ENCODE measurements at places on chromosomes 6 and 20.
A peak's percentile ranks its signal among the peaks of the same experiment; 100 is the strongest.

DNA sequence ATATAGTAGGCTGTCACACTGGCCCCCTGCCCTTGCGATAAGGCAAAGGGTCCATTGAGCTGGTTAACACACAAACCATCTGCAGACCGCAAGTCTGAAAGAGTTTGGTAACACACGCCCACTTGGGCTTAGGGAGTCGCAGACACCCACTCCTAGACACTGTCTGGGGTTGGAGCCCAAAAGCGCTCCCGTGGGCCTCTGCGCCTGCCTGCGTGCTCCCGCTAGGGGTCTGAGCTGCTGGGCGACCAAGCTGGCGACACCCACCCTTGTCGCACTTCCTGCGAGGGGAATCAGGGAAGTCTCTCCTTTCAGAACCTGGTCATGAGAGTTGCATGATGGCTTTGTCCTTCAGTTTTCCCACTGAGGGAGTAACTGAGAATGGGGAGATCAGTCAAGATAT lies 653.0 kb downstream of the HTR1B start:
- no peak for DNase-seq

DNA sequence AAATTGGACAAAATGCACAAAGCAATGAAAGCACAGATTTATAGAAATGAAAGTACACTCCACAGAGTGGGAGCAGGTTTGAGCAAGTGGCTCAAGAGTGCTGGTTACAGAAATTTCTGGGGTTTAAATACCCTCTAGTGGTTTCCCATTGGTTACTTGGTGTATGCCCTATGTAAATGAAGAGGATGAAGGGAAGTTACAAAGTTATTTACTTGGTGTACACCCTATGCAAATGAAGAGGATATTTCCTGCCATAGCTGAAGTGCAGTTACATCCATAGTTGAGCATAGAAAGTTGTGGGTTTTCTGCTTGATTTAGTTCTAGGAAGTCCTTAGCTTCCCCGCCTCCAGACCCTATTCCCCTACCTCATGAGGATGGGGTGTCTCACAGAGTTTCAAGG lies 22.7 kb downstream of the BCAS1 start:
- DNase-seq: no peak

DNA sequence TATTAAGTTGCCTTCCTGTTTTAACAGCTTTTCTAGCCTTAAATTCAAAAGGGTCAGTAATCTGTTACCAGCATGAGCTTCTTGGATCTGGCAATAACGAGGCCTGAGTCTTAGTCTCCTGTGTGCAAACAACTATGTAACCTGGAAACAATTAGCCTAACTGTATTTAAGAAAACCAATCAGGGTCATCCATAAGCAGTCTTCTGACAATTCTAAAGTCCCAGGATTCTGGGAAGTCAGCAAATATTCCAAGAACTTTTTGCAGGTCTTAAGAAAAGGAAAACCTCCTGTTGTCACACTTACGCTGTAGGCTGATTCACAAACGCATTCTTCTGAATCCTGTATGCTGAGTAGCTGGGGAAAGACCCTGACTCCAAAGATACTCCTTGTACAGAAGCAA lies 90.4 kb downstream of the COL12A1 start:
- DNase-seq: no peak

DNA sequence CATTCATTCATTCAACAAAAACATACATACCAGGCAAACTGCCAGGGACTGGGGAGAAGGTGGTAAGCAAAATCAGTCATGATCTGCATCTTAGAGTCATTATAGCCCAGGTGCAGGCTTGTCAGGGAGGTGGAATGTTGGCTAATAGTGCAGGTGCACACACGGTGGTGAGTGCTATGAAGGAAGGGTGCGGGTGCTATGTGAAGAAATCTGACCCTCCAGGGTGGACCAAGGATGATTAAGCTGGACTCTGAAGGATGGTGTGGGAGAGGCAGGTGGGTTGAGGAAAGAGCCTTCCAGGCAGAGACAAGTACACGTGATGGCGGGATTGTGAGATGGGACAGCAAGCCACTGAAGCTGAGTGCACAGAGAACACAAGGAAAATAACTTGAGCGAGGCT lies 77.4 kb downstream of the B3GAT2 start:
- no peak for DNase-seq

- no peak for DNase-seq
These were observed 10.3 kb downstream of the CEP85L start for GRCh38 chr6:118641042-118641441.

DNA sequence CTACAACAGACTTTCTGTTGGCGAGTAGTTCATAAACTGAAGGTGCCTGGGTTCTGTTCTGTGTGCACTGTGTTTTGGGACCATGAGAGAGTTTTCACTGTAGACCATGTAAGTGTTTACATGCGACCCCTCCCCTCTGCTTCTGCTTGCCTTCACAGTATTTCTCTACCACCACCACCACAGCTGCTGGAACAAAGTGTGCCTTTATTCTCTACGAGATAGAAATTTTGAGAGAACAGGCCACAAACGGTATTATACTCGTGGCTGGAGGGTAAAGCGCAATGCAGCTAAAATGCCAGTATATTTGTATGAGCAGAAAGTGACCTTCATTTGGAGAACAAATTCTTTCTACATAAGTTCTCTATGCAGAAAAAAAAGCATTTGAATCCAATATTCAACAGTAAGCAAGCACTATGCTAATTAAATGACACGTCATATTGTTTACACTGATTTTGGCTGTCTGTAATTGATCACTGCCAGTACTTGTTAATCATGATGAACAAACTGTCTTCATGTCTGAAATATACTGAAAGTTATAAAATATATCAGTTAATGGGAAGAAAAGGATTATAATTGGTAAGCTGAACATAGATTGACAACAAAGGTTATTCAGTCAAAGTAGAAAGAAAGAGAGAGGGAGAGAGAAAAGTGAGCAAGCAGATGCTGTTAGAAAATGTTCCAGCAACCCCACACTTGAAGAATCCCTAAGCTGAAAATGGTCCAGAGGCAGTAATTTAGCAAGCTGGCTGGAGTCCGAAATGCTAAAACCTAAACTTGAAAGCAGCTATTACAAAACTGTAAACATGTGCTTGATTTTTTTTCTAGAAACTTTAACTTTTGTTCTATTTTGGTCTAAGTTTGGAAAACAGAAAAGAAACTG lies 8.8 kb downstream of the CLDN20 start:
- DNase-seq: no peak

GRCh38 chr6:154156135-154156896 lies 117.3 kb downstream of the OPRM1 start:
- DNase-seq: peak; percentile 60

- DNase-seq: peak; percentile 90
These were observed 2.4 kb downstream of the MTCL3 start for GRCh38 chr6:127516662-127517273.

DNA sequence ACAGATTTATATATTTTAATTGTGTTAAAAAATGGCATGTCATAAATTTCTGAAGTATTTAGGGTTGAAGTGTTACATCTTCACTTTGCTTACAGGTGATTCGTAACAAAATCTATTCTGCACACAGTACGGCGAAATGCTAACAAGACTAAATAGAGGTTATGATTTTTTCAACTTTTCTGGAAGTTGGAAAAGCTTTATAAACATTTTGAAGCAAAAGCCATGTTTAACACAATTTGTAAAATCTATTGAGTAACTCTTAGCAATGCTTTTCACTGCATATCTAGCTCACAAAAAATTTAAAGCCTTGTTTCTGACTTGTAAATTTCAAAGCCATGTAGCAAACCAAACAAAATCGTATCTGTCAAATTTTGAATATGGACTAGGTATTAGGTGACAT lies 3.3 kb downstream of the STX16 start:
- no peak for DNase-seq

DNA sequence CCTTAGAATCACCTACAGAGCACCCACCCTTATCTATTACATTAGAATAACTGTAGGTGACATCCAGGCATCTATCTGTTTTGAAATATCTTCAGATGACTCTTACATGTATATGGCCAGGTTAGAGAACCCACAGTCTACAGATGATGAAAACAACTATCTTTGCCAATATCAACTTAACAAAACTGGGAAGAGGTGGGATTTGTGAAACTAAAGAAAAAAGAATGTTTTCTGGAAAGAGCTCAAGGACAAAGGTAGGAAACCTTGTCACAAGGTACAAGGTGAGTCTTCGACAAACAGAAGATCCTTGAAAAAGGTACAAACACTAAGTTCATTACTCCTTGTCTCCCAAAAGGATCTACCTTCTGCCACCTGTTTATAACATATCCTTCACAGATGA lies 47.0 kb upstream of the DST start:
- no peak for DNase-seq

DNA sequence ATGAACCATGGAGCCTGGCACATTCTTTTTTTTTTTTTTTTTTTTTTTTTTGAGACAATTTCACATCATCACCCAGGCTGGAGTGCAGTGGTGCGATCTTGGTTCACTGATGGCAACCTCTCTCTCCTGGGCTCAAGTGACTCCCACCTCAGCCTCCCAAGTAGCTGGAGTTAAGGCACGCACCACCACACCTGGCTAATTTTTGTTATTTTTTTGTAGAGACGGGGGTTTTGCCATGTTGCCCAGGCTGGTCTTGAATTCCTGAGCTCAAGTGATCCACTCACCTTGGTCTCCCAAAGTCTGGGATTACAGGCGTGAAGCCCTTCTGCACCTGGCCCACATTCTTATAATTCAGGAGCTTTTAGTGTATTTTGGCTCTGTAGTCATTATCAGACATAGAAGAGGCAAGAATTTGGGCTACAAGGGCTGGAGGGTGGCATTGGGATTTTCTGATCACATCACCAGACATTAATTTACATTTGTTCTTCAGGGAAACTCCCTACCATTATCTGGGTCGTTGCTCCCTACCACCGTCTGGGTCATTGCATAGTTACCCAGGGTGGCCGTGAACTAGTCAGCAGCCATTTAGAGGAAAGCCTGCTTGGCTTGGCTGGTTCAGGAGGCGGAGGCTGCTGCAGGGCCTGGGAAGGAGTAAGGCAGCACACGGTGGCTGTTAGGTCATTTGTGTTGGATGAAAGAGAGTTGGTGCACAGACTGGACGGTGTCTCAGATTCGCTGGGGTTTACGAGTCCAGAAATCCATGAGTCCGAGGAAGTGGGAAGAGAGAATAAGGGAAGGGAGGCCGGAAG lies 17.6 kb downstream of the ARID1B start:
- no peak for DNase-seq

GRCh38 chr20:59015812-59016711 lies 3.2 kb upstream of the TUBB1 start:
- no peak for DNase-seq

- no peak for DNase-seq
These were observed 67.3 kb downstream of the ATP9A start for GRCh38 chr20:51700809-51701285.

DNA sequence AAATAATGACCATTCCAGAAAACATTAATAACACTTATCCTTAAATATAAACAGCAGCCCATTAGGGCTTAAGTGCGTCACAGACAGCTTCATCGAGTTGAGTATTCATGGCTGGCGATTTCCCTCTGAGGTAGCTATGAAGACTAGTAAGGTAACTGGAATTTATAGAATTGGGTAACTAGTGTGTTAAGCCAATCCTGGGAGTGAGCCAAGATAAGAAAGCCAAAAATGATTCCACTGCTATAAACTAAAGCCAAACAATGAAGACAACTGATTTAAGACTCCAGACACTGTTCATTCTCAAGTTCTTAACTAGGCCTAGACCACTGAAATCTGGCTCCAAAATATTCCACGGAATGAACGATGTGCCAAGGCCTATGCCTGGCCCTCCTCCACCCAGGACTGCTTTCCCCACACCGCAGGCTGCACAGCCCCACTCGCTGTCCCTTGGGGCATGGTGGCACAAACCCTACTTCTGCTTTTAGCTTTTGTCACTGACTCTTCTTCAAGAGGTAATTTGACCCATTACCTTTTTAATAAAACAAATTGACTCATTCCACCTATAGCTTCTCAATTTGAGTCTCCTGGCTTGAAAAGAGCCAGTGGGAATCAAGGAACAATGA lies 66.0 kb downstream of the BLOC1S5 start:
- no peak for DNase-seq

GRCh38 chr20:52433326-52434040 lies 241.9 kb upstream of the ZFP64 start:
- no peak for DNase-seq

- DNase-seq: no peak
These were observed 87.8 kb downstream of the GINS1 start for GRCh38 chr20:25495189-25495824.

DNA sequence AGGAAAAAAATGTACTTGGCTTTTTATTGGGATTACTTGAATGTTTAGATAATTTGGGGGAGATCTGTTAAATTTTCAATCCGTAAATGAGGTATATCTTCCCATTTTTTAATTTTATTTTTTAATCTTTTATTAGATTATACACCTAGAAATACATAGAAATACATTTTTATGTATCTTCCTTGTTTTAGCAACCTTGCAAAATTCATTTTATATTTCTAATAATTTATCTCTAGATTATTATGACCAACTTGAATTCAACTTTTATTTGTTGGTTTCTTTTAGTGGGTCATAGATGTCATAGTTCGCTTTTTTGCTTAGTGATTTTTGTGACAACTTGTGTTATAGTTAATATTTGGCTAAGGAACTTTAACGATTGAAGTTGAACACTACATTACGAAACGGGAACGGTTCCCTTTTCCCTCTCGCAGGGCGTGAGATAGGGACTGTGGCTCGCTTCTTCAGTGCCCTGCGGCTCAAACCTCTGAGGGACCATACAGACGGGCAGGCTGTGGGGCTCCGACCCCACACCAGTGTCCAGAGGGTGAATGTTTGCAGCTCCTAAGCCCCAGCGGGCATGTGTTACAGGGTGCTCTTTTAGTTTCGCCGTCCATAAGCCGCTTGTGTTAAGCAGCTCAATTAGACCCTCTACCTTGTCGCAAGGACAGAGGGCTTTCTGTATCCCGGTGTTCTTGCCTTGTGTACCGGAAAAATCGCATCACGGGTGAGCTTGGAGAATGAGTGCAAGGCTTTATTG lies 53.8 kb downstream of the PRND start:
- DNase-seq: no peak

DNA sequence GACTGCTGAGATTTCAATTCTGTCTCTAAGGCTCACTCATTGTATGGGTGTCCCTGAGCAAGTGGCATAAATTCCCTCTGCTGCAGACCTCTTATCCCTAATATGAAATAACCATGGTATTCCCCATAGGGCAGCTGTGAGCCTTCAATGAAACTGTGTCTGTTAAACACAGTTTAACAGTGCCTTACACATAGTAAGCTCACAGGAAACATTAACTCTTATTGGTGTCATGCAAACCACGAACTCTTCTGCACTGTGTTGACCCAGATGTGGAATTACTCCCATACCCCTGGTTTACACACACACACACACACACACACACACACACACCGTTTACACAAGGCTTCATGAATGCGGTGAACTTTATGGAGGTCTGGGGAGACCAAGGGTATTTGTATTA lies 23.2 kb downstream of the DAAM2 start:
- DNase-seq: no peak

GRCh38 chr6:118882314-118882905 lies 11.5 kb upstream of the ASF1A start:
- DNase-seq: no peak

- no peak for DNase-seq
These were observed 7.9 kb downstream of the COL9A3 start for GRCh38 chr20:62824476-62825332.

- no peak for DNase-seq
These were observed 121.5 kb upstream of the ARG1 start for GRCh38 chr6:131451321-131452144.
